Stimulated activated CD4-positive, alpha-beta T cell treated with anti-CD3 and anti-CD28 coated beads, Interleukin-12 subunit alpha, Interleukin-12 subunit beta, amount 100 ng/mL, for 48 hours (primary cell): ENCODE measurements at places on chromosomes 7 and 10.

- no peak for DNase-seq
Measured at GRCh38 chr7:101681170-101682007, 52.3 kb upstream of the MYL10 start.

DNA sequence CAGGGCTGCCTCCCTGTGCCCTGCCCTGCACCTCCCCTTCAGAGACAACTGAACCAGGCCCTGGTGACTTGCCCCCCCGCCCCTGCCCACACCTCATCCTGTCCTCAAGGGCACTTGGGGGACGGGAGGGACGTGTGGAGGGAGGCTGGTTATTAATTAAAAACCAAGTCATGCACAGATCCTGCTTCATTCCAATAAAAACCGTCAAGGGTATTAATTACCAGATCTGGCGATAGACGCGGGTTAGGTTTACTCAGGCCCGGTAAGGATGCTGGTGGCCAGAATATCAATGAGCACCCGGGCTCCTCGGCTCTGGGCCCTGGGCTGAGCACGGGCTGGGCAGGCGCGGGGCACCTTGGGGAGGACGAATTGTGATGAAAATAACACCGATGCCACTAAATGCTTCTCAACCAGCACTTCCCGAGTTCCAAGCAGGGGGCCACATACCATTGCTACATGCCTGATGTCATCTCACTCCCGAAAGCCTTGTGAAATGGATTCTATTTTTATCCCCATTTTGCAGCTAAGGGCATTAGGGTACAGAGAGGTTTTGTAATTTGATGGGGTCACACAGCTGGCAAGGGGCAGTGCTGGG lies 24.5 kb upstream of the GTF2IRD1 start:
- no peak for DNase-seq

DNA sequence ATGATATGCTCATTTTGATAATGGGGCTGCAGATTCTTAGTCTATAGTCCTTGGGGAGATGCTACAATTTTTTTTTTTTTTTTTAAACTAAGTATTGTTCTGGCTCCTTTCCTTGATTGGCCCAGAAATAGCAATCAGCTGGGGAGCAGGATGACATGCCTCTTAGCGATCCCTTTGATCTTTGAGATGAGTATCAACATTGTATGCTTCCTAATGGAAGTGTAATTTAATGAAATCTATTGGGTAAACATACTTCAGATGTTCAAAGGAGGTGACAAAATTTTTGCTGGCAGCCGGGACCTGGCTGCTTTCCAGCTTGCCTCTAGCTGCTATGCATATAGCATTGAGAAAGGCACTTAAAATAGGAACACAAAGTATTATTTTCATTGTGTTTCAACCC lies 43.5 kb downstream of the VTI1A start:
- no peak for DNase-seq

GRCh38 chr10:97011397-97011796 lies 174.4 kb downstream of the SLIT1 start:
- no peak for DNase-seq

DNA sequence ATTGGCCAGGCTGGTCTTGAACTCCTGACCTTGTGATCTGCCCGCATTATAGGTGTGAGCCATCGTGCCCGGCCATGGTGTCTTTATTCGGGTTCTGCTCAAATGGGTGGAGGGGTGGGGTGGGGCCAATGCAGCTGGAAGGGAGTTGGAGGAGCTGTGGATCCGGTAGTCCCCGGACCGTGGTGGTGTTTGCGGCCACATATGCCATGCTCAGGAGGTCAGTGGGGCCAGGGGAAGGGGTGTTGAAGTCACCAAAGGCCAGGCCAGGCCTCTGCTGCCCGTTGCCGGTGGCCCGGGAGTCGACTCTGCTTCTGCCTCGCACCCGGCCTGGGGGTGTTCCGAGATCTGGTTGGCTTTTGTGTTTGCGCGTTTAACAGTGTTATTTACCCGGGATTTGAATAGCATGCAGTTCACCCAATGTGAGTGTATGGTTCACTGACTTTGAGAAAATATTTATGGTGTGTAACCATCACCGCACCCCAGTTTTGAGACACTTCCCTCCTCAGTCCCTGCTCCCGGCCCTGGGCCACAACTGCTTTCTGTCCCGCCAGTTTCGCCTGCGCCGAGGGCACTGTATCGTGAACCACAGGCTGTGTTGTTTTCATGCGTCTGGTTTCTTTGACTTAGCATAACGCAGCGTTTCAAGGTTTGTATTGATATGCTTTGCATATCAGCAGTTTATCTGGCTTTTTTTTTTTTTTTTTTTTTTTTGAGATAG lies 10.7 kb downstream of the INPP5A start:
- DNase-seq: no peak

DNA sequence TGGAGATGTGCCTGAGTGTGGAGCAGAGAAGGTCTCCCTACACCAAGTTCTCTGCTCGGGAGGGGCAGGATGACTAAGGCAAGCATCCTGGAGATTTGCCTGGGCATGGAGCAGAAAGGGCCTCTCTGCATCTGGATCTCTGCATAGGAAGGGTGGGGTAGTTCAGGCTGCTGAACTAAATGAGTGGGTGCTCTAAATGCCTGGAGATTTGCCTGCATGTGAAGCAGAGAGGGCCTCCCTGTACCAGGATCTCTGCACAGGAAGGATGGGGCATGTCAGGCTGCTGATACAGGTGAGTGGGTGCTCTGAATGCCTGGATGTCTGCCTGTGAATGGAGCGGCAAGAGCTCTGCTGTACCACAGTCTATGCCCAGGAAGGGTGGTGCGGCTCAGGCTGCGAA lies 680.7 kb downstream of the SUGCT start:
- DNase-seq: no peak
